ENCODE measurements at places on chromosomes 2 and 18.

DNA sequence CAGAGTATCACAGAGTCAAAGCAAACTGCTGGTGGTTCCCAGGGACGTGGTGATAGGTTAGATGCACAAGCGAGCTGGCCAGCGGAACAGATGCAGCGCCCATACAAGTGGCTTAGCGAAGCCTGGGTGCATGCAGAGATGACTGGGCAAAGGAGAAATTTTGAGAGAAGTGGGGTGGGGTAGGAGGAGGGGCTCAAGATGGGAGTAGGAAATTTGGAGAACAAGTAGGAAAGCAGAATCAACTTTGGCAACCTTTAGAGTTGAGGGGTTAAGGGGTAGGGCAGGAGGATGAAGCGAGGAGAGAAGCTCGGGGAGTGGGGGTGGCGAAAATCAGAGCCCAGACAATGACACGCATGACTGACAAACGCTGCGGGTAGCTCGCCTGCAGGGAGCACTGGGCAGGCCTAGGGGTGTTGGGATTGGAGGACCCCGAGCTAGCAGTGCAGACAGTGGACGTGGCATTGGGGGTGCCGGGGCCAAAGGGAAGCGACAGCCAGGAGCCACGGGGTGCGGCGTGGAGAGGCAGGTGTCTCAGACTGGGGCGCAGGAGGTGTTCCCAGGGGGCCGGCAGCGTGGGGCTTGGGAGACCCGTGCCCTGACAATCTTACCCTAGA, 431 bp downstream of the FAM98A start:
- peak; percentile 52 for DNase-seq

DNA sequence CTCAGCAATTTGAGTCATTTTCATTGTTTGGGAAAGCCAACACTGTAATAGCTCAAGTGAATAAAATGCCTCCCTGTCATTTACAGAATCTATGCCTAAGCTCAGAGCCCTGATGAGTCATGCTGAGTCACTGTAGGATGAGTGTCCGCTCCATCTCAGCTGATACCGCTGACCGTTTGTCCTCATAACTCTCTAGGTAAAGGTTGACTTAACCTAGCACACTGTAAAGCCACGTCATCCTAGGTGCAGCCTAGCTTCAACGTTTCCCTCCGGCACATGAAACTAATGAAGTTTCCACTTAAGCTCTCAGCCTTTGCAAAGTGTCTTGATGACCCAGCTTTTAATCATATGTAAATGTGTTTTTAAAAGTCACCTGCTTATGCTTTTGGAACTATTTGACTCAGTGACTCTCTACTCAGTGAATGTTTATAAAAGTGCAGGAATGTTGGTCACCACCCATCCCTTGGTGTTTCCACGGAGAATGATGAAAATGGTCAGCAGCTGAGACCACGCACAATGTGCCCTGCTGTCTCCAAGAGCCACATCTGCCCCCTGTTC, 154.0 kb downstream of the PMAIP1 start:
- DNase-seq = no peak

- no peak for DNase-seq
These were observed 110.9 kb downstream of the MIB1 start for GRCh38 chr18:21851327-21851961.

DNA sequence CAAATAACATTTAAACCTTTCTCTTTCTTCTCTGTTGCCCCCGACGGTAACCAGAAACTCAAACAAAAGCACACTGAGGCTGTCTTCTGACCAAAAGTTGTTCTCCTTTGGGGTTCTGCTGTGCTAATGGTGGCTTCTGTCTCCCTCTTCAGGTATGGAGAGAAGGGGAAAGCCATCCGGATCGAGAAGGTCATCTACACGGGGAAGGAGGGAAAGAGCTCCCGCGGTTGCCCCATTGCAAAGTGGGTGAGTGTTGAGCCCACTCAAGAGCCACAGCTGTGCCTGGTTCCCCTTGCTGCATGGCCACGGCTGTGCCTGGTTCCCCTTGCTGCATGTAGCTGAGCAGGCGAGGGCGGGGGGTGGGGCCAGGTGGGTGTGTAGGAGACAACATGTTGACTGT, 67.4 kb downstream of the BOLA3 start:
- no peak for DNase-seq

GRCh38 chr2:224687156-224687555, 29.0 kb downstream of the CCDC195 start:
- no peak for DNase-seq

- DNase-seq = no peak
These were observed 2.5 kb upstream of the IL36RN start for GRCh38 chr2:113056521-113056920.

DNA sequence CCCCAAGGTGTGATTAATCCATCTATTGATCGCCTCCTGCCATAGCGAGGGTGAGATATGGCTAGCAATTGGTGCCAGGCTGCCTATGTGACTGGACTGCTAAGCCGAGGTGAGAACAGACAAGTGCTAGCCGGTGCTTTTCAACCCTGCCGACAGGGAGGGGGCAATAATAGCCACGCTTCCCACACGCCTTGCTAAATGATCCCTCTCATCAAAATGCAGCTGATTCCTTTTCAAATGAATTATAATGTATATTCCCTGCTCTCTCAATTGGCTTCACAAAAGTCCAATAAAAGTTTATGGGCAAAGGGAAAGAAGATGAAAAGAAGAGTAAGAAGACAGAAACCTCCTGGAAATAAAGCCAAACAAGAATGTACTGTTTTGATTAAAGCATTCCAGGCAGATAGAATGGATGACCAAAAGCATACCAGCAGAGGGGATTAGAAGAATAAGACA, 235.6 kb downstream of the ICOS start:
- DNase-seq = no peak

DNA sequence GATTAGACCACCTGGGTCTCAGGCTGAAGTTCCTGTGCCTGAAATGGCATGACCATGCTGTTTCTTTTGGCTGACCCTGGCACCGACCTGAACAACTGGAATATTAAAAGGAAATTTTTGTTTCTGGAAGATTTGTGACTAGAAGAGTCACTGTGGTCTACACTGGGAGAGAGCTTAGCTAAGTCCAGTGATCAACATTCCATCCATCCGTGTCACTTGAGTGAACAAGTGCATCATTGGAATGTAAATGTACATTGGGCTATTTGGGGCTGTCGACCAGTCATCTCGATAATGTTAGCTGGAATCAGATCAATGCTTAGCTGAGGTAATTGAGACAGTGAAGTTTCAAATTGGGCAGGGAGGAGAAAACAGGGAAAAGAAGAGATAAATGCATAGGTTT, 95.4 kb upstream of the CCDC85A start:
- DNase-seq = no peak

DNA sequence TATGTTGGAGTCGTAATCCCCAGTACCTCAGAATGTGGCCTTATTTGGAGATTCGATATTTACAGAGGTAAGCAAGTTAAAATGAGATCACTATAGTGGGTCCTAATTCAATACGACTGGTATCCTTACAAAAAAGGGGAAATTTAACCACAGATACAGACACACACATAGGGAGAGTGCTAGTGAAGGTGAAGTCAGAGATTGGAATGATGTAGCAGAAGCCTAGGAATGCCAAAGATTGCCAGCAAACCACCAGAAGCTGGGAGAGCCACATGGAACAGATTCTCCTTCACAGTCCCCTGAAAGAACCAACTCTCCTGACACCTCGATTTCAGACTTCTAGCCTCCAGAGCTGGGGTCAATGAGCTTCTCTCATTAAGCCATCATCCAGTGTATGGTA, 17.7 kb upstream of the ACTR3 start:
- DNase-seq = no peak

- DNase-seq = no peak
These were observed 463.3 kb downstream of the IRS1 start for GRCh38 chr2:226336283-226336682.

DNA sequence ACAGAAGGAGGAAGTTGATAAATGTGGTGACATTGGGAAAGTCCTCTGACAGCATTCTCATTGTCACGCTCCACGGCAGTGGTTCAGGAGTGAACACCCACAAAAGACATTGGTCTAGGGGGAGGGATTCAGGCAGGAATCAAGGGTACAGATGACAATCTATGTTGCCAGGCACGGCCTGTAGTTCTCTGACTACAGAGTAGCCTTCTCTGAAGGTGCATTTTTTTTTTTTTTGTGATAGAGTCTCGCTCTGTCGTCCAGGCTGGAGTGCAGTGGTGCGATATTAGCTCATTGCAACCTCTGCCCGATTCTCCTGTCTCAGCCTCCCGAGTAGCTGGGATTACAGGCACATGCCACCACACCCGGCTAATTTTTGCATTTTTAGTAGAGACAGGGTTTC, 7.4 kb upstream of the MOB1A start:
- DNase-seq = no peak

GRCh38 chr2:103875131-103875530, 978.8 kb upstream of the POU3F3 start:
- no peak for DNase-seq

DNA sequence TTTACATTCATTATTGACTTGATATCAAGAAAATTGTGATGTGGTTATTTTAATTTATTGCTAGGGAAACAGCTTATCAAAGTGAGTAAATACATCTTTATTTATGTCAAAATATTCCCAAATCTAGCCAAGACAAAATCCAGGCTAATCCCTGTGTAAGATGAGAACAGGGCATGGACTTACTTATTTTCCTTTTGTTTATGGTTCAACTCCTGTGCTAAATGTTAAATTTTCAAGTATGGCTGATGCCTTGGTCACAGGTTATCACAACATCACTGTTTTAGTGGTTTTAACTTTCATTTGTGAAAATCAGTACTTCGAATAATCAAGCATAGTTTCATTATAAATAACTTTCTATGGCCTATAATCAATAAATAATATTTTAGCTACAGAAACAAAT, 657.0 kb upstream of the SYT4 start:
- DNase-seq = no peak

DNA sequence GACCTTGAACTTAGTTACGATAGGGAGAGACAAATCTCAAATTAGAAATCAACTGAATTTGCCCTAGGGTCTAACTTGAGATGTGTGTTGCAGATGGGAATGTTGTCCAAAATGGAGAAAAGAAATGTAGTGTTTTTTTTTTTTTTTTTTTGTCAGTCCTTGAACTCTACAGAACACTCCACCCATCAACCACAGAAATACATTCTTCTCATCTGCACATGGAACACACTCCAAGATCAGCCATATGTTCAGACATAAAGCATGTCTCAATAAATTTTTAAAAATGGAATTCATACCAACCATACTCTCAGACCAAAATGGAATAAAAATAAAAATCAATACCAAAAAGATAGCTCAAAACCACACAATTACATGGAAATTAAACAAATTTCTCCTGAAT, 526.5 kb downstream of the FBXO15 start:
- DNase-seq = no peak

DNA sequence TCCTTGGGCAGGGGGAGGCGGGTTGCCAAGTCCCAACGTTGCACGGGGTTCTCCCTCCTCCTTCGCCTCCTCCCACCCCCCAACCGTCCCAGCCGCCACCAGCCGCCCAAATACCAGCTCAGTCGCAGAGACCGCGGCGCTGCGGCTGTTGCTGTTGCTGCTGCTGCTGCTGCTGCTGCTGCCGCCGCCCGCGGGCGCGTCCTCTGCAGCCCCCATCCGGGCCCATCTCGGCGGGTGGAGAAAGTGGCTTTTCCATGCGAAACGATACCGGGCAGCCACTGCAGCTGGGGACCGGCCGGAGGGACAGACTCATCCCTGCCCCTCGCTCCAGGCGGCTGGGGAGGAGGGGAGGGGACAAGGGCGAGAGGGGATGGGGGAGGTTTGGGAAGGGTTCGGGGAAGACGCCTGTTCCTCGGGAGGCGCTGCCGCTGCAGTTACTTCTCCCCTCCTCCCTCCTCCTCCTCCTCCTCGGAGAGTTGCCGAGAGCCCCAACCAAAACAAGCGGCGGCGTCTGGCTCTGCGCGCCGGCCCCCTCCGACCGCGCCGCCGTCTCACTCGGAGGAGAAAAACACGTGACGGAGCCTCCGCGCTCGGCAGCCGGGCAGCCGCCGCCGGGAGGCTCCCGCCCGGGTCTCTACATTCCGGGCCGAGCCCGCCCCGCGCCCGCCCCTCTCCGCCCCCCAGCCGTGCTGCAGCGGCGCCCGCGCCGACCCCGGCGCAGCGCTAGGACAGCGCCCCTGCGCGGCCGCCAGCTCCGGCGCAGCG, at the start of gene IRS1:
IRS1 (minus strand) TSS at position 610 of the 765 bp plus-strand sequence. CDS start 1,082 bp downstream, outside the sequence.
- peak; percentile 81 for DNase-seq

- no peak for DNase-seq
These were observed 16.4 kb downstream of the SMAD7 start for GRCh38 chr18:48934415-48934722.

DNA sequence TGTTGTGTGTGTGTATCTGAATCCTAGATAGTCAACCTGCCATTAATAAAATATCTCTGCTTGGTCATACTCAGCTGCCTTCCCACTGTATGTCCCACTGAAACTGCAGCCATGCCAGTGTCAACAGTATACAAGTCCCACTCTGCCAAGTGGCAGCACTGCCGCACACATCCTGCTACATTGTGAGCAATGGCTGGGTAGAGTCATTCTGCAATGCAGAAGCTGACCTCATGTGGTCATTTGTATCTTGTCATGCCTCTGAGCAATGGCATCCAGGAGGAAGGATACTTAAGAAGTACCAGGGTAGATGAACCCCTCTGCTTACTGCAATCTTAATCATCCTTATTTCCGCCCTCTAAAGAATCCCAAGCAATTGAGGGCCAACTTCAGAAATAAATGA, 302.2 kb upstream of the DDX18 start:
- no peak for DNase-seq

DNA sequence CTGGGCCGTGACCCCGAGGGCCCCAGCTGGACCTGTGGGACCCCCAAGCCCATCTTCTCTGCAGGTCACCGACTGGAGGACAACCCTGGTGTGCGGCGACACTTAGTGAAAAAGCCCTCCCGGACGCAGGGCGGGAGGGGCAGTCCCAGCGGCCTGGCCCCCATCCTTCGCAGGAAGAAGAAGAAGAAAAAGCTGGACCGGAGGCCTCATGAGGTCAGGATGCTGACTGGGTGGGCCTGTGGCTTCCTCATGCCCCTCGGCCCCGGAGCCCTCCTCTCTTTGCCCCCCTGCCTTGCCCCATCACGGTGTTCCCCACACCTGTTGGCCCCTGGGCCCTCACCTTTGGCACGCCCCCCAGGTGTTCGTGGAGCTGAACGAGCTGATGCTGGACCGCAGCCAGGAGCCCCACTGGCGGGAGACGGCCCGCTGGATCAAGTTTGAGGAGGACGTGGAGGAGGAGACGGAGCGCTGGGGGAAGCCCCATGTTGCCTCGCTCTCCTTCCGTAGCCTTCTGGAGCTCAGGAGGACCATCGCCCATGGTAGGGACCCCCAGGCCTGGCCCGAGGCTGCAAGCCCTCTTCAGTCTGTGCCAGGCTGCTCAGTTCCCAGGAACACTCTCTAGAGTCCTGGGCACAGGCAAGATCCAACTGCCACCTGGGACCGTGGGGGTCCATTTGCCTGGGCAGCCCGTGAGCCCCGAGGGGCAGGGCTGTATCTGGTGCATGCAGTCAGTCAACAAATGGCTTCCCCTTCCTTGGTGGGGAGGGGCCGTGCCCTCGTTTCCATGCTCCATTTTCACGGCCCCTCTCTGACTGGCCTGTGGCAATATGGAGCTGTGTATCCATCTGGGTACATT, 4.7 kb downstream of the SLC4A3 start:
- no peak for DNase-seq

- no peak for DNase-seq
These were observed 38.7 kb downstream of the TTC39C start for GRCh38 chr18:24053211-24053610.

- DNase-seq = peak; percentile 23
These were observed 289.3 kb upstream of the ZSWIM2 start for GRCh38 chr2:187138265-187138664.

- no peak for DNase-seq
These were observed 96.4 kb upstream of the MSTN start for GRCh38 chr2:190158798-190159434.

- no peak for DNase-seq
These were observed 21.5 kb downstream of the KLF7 start for GRCh38 chr2:207144173-207144785.
